ENCODE measurements at places on chromosomes 6 and 20.

GRCh38 chr6:112252571-112253497, 1.5 kb downstream of the LAMA4 start:
- DNase-seq = no peak

- no peak for DNase-seq
Measured at GRCh38 chr6:80215063-80215462, 108.6 kb downstream of the BCKDHB start.

DNA sequence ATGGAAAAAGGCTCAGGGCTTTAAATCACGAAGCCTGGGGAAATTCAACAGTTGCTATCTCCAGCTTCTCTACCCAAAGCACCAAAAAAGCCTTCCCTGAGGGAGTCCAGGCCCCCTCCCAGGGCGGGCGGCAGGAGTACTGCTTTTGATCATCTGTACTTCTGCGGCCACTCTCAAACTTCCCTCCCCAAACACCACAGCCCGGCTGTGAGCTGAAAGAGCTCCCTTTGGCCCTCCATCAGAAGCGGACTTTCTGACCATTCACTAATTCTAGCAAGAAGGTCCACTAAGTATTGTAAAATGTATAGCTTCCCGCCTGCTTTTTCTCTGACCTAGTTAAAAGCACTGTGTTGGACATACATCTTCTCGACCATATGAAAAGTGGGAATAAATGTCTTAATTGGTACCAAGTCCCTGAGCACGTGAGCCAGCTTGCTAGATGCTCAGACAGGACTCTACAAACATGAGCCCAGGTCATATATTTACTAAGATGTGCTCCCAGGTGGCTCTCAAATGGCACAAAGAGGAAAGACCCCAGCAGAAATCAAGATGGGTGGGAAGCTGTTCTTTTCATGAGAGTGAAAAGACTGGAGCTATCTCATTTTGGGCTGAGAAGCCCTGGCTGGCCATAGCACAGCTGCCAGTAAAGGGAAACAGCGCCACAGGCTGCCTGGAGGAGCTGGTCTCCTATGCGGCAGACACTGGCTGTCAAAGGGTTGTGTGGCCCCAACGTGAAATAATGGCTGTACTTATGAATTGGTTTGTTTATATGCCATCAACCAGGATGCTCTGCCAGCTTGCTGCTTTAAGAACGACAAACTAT, 58.6 kb downstream of the GFOD1 start:
- no peak for DNase-seq

DNA sequence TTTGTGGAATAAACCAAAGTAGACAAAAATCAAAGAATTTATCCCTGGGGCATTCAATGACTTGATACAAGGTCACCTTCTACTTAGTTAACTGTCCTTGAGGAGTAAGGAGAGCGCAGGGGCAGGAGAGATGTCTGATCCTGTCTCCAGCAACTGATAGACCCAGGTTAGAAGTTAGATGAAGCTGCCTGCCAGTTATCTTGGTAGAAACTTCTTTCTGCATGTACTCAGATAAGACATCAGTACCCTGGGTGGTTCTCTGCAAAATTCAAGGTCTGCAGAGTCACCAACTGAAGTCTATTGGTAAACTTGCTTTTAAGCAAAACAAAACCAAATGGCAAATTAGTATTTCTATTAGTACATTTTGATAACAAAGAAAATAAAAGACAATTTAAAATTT, 2.7 kb downstream of the SGK1 start:
- DNase-seq = no peak

DNA sequence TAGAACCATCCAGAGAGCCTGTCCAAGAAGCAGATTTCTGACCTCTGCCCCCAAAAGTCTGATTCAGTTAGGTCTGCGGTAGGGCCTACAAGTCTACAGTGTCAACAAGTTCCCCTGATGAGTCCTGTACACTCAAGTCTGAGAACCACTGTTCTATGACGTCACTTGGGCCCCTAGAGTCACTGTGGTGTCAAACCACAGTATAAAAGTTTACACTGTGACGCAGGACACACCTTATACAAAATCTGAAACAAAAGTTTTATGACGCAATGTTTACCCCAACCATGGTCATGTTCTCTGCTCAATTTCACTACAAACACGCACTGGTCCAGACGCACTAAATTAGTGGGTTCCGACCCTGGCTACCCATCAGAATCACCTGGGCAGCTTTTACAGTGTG, 17.9 kb downstream of the SLA2 start:
- no peak for DNase-seq

DNA sequence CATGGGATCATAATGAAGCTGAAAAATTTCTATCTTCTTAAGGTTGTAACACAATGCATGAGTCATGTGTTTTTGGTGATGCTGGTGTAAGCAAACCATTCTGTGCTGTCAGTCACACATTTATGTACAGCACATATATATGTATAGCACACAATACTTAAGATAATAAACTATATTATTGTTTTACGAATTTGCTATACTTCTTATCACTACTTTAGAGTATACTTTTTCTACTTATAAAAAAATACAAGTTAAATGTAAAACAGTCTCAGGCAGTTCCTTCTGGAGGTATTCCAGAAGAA, 920.1 kb upstream of the FLRT3 start:
- no peak for DNase-seq

GRCh38 chr6:90154755-90155470, 141.7 kb downstream of the BACH2 start:
- no peak for DNase-seq

- DNase-seq = no peak
Measured at GRCh38 chr6:6315660-6316059, 4.8 kb downstream of the F13A1 start.

GRCh38 chr6:160293844-160294243, 35.2 kb upstream of the SLC22A2 start:
- no peak for DNase-seq

- DNase-seq = no peak
Measured at GRCh38 chr6:137777687-137778075, 89.4 kb upstream of the TNFAIP3 start.

GRCh38 chr6:62393608-62394007, 107.6 kb upstream of the KHDRBS2 start:
- no peak for DNase-seq

GRCh38 chr6:19811397-19812079, 25.6 kb upstream of the ID4 start:
- no peak for DNase-seq

- no peak for DNase-seq
Measured at GRCh38 chr6:65410309-65410708, 296.7 kb downstream of the EYS start.

DNA sequence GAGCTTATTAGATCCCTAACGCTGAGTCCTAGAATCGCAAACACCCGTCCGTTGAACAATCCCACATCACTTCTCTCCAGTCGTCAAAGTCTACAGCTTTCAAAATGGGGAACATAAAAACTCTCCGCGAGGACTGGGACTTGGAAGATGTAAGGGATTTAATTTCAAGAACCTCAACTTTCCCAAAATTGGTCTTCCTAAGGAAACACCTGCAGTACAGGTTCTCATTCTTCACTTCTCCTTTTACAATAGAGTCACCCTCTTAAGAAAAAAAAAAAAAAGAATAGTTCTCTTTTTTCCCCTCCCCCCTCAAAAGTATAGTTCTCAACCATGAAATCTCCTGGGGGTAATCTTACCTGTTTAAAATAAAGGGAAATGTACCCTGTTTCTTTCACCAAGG, 6.6 kb upstream of the ZBTB22 start:
- no peak for DNase-seq

GRCh38 chr6:13767121-13767808, 47.1 kb downstream of the MCUR1 start:
- peak; percentile 48 for DNase-seq

- no peak for DNase-seq
Measured at GRCh38 chr6:111639266-111639665, 33.6 kb upstream of the TRAF3IP2 start.

- peak; percentile 28 for DNase-seq
Measured at GRCh38 chr6:14121936-14122344, 4.4 kb downstream of the CD83 start.

GRCh38 chr20:46202766-46203509, 84.8 kb downstream of the CD40 start:
- no peak for DNase-seq

DNA sequence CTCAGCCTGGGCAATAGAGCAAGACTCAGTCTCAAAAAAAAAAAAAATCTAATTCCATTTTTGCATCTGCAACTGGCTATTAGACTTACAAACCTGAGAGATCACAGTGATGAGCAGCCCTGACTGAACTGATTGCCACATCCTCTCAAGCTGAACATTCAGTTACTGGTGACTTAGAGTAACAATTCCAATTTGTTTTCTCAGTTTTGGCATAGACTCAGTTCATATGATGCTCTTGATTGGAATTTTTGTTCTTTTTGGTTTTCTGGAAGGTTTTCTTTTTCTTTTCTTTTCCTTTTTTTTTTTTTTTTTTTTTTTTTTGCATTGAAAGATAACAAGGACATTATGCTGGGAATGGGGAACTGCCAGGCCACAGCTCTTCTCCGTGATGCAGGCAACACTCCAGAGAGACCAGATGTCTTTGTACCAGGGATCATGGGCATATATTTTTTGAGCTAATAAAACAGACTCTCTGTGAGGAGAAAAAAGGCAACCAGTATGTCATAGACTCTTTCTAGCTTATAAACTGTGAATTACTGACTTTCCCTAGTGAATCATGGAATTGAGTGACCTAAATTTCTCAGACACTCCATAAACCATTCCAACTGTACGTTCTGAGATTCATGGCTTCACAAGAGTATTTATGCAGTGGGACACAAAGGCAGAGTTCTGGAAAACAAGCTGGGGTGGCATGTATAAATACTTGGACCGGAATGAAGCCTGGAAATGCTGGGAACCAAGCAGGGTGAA, 86.0 kb upstream of the SLC2A12 start:
- no peak for DNase-seq
